ENCODE measurements at places on chromosomes 6 and 20.

GRCh38 chr20:4633780-4634179 lies 87.9 kb upstream of the PRND start:
- DNase-seq: no peak
- no peak overlapping the region for H3K4me3 ChIP-seq
- peaks cover 3% of the 10 kb centered on the region for H3K4me1 ChIP-seq

DNA sequence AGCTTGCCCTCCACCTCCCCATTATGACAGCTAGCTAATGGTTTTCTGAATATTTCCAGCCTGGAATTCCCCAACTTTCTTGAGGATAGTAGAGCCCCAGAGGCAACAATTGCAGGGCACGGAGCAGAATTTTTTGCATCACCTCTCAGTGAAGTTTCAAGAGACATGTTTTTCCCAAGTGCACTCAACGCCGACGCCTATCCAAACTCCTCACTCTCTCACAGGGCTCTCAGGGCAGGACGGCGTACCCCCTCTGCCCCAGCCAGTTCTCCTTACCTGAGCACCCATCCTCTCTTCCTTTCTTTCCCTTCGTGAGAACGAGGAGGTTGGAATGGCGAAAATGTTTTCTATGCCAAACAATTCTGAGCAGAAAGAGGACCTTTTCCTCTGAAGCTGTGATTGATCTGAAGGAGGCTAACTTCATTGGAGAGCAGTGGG lies 83.1 kb upstream of the FOXQ1 start:
- H3K27me3 ChIP-seq: no peaks in the 10 kb centered on the region
- H3K4me1 ChIP-seq: no peaks in the 10 kb centered on the region
- no peak overlapping the region for H3K27ac ChIP-seq
- H3K4me3 ChIP-seq: no peak overlapping the region
- H3K36me3 ChIP-seq: no peaks in the 10 kb centered on the region
- no peak for DNase-seq

DNA sequence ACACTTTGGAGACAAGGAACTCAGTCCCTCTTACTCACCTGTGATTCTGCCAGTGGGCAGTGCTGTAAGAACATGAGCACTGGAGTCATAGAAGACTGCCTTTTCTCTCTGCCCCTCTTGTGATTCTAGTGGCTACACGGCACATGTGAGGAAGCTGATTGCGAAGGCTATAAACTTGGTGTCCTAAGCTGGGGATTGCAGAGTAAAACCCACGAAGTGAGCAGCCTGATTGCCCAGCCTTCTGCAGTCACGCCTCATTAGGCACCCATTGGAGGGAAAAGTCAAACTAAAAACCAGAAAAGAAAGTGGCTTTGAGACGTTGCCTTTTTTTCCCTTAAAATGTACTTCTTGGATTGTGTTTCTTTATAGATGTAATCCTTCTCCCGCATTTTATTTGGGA lies 748.4 kb upstream of the CHD6 start:
- no peaks in the 10 kb centered on the region for H3K4me1 ChIP-seq
- no peaks in the 10 kb centered on the region for H3K27me3 ChIP-seq
- DNase-seq: no peak

DNA sequence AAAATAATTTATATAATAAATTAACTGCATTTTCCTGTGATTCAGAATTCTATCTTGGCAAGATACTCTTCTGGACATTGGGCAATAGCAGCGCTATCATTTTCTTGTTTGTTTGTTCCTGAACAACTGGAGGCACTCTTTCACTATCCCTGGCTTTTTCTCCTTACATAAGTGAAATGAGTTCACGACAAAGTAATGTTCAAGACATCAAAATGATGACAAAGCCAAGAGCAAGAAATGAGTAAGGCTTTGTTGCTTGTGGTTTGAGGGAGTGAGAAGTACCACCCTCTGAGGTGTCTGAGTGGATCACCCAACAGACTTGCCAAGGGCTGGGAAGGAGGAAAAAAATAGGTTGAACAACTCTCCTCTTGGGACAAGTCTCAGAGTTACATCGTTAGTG lies 466.6 kb upstream of the JAG1 start:
- H3K4me1 ChIP-seq: no peaks in the 10 kb centered on the region
- no peak overlapping the region for H3K4me3 ChIP-seq
- H3K27me3 ChIP-seq: no peaks in the 10 kb centered on the region
- H3K36me3 ChIP-seq: no peaks in the 10 kb centered on the region
- no peak for DNase-seq

- no peak overlapping the region for H3K4me3 ChIP-seq
- no peaks in the 10 kb centered on the region for H3K36me3 ChIP-seq
- no peak overlapping the region for H3K27ac ChIP-seq
These were observed 2.5 kb downstream of the SLC17A1 start for GRCh38 chr6:25829375-25829774.

GRCh38 chr6:106192824-106193223 lies 106.7 kb downstream of the PRDM1 start:
- no peak overlapping the region for H3K4me3 ChIP-seq
- no peaks in the 10 kb centered on the region for H3K27me3 ChIP-seq
- no peaks in the 10 kb centered on the region for H3K36me3 ChIP-seq
- no peak for DNase-seq
- H3K4me1 ChIP-seq: no peaks in the 10 kb centered on the region

DNA sequence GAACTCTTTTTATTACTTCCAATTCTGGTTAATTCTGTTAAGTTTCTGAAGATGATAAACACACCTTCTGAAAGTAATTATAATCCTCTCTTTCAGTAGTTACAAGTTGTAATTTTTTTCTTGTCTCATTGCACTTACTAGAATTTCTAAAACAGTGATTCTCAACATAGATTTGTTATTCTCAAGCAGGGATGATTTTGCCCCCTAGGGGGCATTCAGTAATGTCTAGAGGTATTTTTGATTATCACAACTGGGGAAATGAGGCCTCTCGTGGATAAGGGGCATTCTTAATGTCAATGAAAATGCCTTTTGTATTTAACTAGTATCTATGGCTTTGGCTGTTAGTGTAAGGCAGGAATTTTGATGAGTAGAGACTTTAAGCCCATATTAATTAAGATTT lies 39.4 kb upstream of the MAFB start:
- peaks cover 1% of the 10 kb centered on the region for H3K27me3 ChIP-seq
- DNase-seq: no peak
- no peaks in the 10 kb centered on the region for H3K4me1 ChIP-seq
- H3K4me3 ChIP-seq: no peak overlapping the region

DNA sequence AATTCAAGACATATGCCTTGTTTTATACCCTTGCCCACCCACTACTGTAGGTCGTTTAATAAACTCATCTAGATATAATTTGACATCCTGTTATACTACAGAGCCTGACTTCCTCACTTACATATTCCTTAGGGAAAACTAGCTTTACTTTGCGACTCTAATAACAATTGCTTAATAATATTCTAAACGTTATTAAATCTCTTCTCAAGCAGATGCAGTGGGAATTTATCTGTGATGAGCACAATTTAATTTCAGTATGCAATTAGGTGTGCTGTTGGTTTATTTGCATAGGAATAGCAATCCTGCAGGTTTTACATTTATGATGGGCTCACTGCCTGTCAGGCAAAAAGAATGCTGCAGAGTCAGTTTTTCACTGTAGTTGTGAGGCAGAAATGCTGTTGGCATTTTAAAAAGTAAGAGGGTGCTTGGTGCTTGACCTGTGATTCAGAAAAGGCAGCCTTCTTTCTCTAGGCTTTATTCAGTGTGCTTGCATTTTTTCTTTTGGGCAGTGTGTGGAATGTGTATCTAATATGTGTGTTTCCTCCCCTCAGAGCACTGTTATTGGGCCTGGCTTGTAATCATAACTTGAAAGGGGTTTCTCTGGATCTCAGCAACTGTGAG lies 152.3 kb upstream of the SCGN start:
- no peak overlapping the region for H3K4me3 ChIP-seq
- no peak overlapping the region for H3K27ac ChIP-seq
- H3K27me3 ChIP-seq: no peaks in the 10 kb centered on the region
- H3K36me3 ChIP-seq: no peaks in the 10 kb centered on the region
- H3K4me1 ChIP-seq: no peaks in the 10 kb centered on the region
- DNase-seq: no peak

- H3K27ac ChIP-seq: peak overlapping the region; percentile 100
- no peaks in the 10 kb centered on the region for H3K36me3 ChIP-seq
These were observed 1.6 kb downstream of the ZBTB2 start for GRCh38 chr6:151389618-151390275.

GRCh38 chr20:19958928-19959327 lies 58.2 kb upstream of the NAA20 start:
- no peak overlapping the region for H3K27ac ChIP-seq
- no peak overlapping the region for H3K4me3 ChIP-seq
- peaks cover 69% of the 10 kb centered on the region for H3K36me3 ChIP-seq
- no peak for DNase-seq

DNA sequence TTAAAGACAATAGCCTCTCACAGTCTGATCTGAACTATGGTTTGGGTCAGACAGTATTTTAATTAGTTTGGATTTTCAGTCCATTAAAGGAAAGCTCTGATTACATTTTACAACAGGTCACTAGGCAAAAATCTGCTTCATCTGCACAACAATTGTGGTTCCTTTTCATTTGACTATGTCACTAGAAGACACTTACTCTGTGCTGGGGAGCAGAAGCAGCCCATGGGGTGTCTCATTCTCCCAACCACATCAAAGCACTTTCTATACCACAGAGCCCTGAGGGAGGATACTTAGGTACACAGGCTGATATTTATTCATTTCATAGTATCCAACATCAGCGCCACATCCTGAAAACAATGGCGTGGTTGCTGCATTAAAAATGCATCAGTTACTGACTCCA lies 36.6 kb upstream of the HDAC2 start:
- H3K4me1 ChIP-seq: no peaks in the 10 kb centered on the region
- H3K36me3 ChIP-seq: no peaks in the 10 kb centered on the region
- DNase-seq: no peak

DNA sequence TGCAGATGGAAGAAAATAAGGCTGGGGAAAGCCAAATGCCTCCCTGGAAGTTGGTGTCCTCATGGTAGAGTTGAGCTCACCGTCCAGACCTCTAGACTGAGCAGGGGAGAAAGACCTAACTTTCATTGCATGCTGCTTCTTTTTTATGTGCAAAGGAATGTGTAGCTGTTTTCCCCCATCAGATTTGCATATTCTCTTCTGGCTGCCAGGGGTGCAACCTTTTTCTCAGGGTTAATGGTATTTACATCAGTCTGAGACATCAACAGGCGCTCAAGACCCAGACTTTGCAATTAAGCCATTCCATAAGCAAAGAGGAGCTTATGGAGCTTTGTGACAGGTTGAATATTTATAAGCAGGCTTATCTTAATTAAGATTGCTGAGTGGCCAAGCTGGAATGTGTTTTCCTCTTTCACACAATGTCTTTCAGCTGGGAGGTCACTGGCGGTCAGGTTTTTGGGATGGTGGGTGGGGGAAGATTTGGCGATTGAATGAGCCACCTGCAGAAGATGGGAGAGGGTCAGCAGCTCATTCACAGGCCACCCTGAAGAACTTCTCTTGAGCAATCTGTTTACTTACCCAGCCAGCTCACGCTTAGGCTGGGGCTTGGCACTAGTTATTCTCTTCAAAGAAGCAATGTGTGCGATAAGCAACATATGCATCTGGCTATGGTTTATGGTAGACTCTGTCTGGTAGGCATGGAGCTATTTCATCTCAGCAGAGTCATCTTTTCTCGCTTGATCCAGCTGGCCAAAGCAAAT lies 88.6 kb downstream of the SCP2D1 start:
- no peaks in the 10 kb centered on the region for H3K36me3 ChIP-seq
- peak; percentile 20 for DNase-seq
- H3K4me1 ChIP-seq: no peaks in the 10 kb centered on the region
- no peak overlapping the region for H3K4me3 ChIP-seq
- H3K27ac ChIP-seq: no peak overlapping the region

DNA sequence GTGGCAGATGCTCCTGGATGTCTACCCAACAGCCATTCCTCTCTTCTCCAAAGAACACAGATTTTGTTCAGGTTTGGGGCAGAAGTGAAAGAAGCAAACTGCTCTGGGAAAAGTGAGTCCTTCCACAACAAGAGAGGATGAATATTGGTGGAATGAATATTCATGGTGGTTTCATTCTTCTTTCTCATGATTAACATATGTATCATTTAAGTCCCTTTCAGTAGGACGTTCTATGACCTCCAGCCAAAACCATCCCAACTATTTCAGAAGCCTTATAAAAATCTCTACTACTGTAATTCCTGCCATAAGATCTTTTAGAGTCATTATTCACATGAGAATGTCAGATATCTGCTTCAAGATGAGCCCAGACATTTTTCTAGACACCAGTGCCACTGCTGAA lies 44.4 kb downstream of the MDN1 start:
- no peak overlapping the region for H3K27ac ChIP-seq
- H3K36me3 ChIP-seq: peaks cover 55% of the 10 kb centered on the region
- H3K4me1 ChIP-seq: no peaks in the 10 kb centered on the region
- H3K4me3 ChIP-seq: no peak overlapping the region

- H3K4me1 ChIP-seq: peaks cover 73% of the 10 kb centered on the region
- H3K4me3 ChIP-seq: no peak overlapping the region
- no peaks in the 10 kb centered on the region for H3K27me3 ChIP-seq
- peak; percentile 68 for DNase-seq
- H3K36me3 ChIP-seq: no peaks in the 10 kb centered on the region
These were observed 56.2 kb upstream of the EPB41L1 start for GRCh38 chr20:36098364-36098763.

DNA sequence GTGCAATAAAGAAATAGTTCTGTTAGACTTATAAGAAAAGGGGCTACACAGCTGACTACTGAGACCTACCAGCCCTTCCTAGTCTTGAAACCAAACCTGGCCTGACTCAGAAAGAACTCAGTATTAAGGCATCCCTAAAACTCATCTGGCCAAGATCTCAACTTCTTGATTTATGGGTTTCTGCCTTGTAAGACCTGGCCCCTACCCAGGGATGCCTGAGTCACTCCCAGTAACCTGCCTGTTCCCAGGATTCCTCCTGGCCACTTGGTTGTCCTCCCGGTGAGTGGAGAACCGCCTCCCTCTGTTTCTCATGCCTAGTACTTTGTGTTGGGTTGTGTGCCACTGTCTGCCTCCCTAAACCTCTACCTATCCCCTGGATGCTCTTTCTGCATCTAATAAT lies 189.4 kb upstream of the PREP start:
- peaks cover 36% of the 10 kb centered on the region for H3K4me1 ChIP-seq
- H3K27ac ChIP-seq: peak overlapping the region; percentile 50
- no peaks in the 10 kb centered on the region for H3K36me3 ChIP-seq
- no peak for DNase-seq
- no peaks in the 10 kb centered on the region for H3K27me3 ChIP-seq
- H3K4me3 ChIP-seq: no peak overlapping the region

- DNase-seq: no peak
- H3K4me3 ChIP-seq: no peak overlapping the region
- H3K4me1 ChIP-seq: no peaks in the 10 kb centered on the region
- H3K27me3 ChIP-seq: no peaks in the 10 kb centered on the region
- H3K27ac ChIP-seq: no peak overlapping the region
These were observed 429.7 kb downstream of the KIF16B start for GRCh38 chr20:16143596-16143995.

GRCh38 chr20:53685070-53685595 lies 91.5 kb upstream of the ZNF217 start:
- H3K27ac ChIP-seq: no peak overlapping the region
- DNase-seq: no peak
- no peaks in the 10 kb centered on the region for H3K27me3 ChIP-seq
- H3K4me1 ChIP-seq: peaks cover 13% of the 10 kb centered on the region

- peak overlapping the region; percentile 77 for H3K4me3 ChIP-seq
- H3K27ac ChIP-seq: peak overlapping the region; percentile 89
- H3K27me3 ChIP-seq: no peaks in the 10 kb centered on the region
- peak; percentile 82 for DNase-seq
These were observed 584 bp downstream of the KIF13A start for GRCh38 chr6:17986656-17987446.

GRCh38 chr6:101722991-101723579 lies 329.6 kb downstream of the GRIK2 start:
- no peaks in the 10 kb centered on the region for H3K36me3 ChIP-seq
- H3K4me1 ChIP-seq: no peaks in the 10 kb centered on the region
- no peak overlapping the region for H3K4me3 ChIP-seq

All from stomach (tissue), 19 donors.